Natural killer cell (primary cell): ENCODE measurements at places on chromosomes 5 and 9. TPM values are rescaled to one million over a fixed set of nuclear protein-coding genes. Genes with fewer than 3 reads are reported as not detected.

GRCh38 chr5:100430268-100431195 is 104.6 kb upstream of the FAM174A start:
- peak; percentile 63 for DNase-seq

DNA sequence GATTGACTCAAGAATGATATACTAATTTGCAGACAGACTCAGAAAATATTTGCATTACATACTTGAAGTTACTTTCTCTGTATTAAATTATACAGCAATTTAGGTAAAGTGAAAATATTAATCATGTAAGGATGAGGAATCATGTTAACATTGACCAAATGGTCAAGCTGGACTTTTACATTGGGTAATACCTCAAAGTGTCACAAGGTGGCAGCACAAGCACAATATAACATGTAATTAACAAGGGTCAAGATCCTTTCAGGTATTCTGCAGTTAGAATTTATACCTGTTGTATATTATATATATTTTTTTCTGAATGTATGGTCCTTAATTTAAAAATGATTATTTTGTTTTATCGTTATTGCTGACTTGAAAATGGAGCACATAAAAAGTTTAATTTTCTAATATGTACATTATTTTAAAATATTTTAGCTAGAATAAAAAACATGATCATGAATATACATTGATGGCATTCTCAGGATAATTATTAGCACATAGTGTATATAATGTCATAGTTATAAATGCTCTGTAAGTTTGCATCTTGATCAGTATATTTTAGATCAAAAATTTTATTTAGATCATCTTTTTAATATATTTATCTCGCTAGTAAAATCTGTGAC is 8.6 kb downstream of the HAPLN1 start:
- peak; percentile 50 for DNase-seq

GRCh38 chr9:68980341-68980914 is 33.5 kb downstream of the PRKACG start:
- DNase-seq: no peak

- no peak for DNase-seq
These were observed 121.6 kb downstream of the ADAMTSL1 start for GRCh38 chr9:18595597-18595996.

GRCh38 chr9:70600506-70600905 is 186.0 kb upstream of the KLF9 start:
- DNase-seq: no peak

DNA sequence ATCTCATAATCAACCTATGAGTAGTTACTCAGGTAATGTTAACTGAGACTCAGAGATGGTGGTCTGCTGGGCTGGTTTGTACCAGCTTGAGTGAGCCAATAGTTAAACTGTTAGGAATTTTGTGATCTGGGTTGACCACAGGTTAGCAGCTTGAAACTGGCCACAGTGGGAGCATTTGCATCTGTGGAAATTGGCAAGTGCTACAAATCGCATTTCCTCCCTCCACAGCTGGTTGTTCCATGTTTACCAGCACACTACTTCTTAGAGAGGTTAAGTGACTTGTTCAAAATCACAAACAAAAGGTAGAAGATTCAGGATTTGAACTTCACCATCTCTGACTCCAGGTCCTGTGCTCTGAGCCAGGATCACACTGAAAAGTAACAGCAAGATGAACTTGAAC is 446.9 kb upstream of the CLINT1 start:
- DNase-seq: no peak

DNA sequence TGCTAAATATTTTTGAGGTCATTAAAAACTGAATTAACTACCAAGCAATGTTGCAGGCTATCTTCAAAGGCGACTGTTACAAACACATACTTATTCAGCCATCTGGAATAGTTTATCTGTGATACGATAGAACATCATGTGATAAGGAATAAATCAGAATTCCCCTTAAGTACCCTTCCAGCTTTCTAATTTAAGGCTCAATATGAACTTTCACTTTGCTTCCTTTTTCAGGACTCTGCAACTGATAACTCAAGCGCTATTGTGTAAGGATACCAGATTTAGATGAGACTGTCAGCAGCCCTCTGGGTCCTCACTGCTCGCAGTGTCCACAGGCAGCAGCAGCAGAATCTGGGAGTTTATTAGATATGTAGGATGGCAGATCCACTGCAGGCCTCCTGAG is 416.3 kb downstream of the SPATA31D1 start:
- no peak for DNase-seq

DNA sequence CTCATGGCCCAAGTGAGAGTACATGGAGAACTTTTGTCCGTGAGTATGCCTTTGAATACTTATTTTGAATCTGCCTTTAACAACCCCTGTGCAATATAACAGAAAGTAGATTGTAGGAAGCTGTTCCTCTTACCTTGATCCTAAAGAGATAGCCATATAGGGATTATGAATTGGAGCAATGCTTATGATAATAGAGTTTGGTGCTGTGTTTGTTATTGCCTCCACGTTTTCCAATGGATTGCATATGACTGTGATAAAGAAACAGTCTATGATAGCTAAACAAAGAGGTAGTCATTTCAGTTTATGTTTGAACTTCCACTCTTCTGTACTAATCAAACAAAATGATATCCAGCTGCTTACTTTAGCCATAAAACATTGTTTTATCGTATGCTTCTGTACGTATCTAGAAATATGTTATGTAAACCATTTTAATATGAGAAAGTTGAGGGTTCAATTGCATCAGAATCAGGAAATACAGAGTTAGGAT is 199.6 kb upstream of the RGMB start:
- no peak for DNase-seq

- DNase-seq: no peak
These were observed 839 bp downstream of the KCNV2 start for GRCh38 chr9:2718001-2718697.

GRCh38 chr9:18555105-18555883 is 81.3 kb downstream of the ADAMTSL1 start:
- DNase-seq: no peak

DNA sequence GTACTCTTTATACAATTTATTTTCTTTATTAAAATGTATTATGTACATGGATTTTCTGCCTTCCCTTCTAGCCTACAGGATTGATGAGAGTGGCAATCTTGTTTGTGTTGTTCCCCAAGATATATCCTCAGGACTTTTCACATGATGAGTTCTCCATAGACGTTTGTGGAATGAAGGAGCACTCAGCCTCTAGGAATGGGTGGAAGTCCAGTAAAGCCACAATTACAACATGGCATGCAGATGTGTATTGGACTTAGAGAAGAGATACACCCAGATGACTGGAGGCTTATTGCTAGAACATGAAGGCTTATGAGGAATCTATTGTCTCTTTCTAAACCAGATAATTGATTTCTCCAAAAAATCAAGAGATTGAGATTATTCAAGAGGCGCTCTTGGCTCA is 8.2 kb upstream of the DOCK2 start:
- DNase-seq: no peak

- DNase-seq: no peak
These were observed 14.6 kb downstream of the TRIM14 start for GRCh38 chr9:98104445-98104881.

- DNase-seq: no peak
These were observed 278.3 kb upstream of the MPDZ start for GRCh38 chr9:13557746-13558145.

DNA sequence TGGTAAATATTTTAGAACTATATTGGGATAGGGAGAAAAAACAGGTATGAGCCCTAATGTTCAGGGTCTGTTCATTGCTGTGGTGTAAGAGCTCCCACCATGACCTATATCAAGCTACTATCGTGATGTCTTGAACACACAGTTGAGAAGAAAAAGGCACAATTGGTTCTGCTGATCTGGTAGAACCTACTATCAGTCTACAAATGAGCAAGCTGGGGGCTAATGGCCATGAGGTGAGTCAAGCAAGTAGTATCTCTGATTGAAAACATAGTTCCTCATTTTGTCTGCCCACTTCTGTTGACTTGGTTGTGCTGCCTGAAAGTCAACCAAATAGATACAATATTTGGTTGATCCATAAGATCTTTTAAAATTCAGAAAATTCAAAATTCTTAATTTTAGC is 1026.3 kb downstream of the CDH12 start:
- DNase-seq: no peak

GRCh38 chr9:16871336-16872151 is 1.1 kb upstream of the BNC2 start:
- DNase-seq: peak; percentile 41

DNA sequence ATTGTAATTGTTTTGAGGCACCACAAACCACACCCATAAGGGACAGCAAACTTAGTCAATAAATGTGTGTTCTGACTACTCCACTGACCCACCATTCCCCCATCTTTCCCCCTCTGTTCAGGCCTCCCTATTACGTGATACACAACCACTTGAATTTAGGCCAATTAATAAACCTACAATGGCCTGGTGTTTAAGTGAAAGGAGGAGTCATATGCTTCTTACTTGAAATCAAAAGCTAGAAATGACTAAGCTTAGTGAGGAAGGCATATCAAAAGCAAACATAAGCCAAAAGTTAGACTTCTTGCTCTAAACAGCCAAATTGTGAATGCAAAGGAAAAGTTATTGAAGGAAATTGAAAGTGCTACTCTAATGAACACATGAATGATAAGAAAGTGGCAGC is 14.6 kb downstream of the ZBTB43 start:
- no peak for DNase-seq

DNA sequence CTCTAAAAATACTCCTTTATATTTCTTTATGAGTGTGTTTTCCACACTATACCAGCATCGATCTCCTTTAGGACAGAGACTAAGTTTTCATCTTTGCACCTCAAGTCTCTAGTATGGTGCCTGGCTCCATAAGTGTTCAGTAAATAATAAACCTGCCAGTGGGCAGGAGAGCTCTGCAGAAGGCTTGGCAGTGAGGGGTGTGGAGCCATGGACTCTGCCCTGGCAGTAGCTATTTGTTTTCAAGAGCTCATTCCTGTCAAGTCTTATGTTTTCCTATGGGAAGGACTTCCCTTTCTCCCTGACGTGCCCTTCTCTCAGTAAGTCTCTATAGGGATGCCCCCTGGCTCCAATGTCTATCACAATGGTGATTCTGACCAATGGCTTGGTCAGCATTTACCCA is 252.2 kb downstream of the PIK3R1 start:
- DNase-seq: no peak

DNA sequence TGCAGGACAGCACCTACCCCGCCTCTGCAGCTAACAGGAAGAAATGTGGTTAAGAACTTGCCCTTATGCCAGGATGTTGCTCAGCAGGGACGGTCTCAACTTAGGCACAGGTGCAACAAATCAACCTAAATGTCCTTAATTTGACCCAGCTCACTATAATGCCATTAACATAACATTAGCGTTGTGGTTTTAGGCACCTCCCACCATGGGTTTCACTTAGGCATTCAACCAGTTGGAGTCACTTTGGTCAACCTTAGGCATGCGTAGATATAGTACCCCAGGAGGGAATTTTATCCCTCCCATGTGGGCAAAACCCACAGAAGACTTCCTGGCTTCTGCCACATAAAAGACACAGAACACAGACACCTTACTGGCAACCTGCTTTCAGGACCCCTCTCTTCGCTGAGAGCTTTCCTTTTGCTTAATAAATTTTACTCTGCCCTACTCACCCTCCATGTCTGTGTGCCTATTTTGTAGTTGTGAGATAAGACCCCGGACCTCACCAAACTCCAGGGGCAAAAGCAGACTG is 8.7 kb upstream of the ERAP1 start:
- peak; percentile 90 for DNase-seq

DNA sequence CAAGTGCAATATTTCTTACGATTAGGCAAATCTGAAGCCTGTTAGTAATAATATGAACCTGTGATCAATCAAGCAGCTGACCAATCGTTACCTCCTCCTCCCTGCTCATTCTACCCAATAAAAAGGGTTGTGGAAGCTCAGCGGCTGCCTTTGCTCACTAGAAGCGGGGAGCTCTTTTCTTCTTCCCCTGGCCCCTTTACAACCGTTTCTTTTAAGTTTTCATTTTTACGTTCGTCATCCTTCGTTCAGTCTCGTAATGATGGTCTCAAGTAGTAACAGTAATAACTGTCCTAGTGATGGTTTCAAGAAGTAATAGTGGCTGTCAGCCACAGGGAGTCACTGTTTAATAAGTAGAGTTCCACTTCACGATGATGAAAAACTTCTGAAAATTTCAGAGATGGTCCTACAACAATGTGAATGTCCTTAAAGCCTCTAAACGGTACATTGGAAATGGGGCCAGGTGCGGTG is 6.2 kb downstream of the UGT3A2 start:
- DNase-seq: no peak

DNA sequence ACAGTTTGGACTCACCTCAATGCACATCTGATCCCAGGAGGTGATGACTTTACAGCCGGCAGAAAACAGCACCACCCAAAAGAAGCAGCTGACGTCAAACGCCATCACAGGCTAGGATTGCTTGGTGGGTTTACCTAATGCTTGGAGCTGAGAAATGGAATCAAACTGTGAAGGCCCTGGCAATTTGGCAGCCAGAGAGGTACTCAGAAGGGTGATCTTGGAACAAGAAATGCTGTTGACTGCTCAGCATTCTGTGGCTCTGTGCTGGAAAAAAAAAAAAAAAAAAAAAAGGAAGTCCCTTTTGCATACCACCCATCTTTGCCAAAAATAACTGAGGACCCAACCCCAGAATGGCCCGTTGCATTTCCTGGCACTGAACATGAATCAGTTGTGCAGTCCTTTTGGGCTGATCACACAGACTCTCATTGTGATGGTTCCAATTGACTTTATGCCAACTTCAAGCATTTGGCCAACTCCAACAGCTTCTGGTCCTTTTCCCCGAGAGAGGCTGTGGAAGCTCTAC is at the start of gene CD180:
Gene CD180 (minus strand): TSS at position 263 of the 523 bp plus-strand sequence. CDS start 158 bp downstream, at position 105.
- DNase-seq: no peak

GRCh38 chr9:33459115-33459514 is 11.7 kb upstream of the AQP3 start:
- DNase-seq: no peak

DNA sequence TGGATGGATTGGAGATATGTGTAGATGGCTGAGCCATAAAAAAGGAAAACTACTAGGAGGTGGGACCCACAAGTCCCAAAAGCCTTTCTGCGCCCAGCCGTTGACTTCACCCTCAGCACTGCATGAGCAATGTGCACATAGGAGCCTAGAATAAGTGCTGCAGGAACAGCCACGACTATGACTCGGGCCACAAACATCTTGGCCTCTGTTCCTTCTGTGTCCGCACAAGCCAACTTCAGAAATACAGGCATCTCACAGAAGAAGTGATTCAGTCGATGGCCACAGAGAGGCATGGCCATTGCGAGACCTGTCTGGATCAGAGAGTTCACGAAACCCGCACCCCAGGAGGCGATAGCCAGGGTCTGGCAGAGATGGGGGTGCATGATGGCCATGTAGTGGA is 587 bp downstream of the OR2Y1 start:
- DNase-seq: no peak

- DNase-seq: no peak
These were observed 42.6 kb downstream of the ANKRD55 start for GRCh38 chr5:56190497-56190896.

PCDHGA3 gene
- total RNA-seq: not detected

GFPT2 gene
- total RNA-seq: 0.56 TPM

GABRA1 gene
- not detected for total RNA-seq

GRIN1 gene
- total RNA-seq: not detected

SHISAL2B gene
- not detected for total RNA-seq

PCDHGB7 gene
- 1.2 TPM for total RNA-seq

DMRT2 gene
- total RNA-seq: not detected
